Naive thymus-derived CD4-positive, alpha-beta T cell (primary cell): ENCODE measurements at places on chromosomes 3 and 15.
A peak's percentile ranks its signal among the peaks of the same experiment; 100 is the strongest.

GRCh38 chr15:98658831-98659699 lies 10.7 kb downstream of the IGF1R start:
- peaks cover 23% of the 10 kb centered on the region for H3K4me1 ChIP-seq
- peak; percentile 52 for DNase-seq
- H3K36me3 ChIP-seq = no peaks in the 10 kb centered on the region
- no peaks in the 10 kb centered on the region for H3K27me3 ChIP-seq
- no peak overlapping the region for H3K4me3 ChIP-seq

- no peaks in the 10 kb centered on the region for H3K4me1 ChIP-seq
- no peak overlapping the region for H3K4me3 ChIP-seq
- H3K36me3 ChIP-seq = no peaks in the 10 kb centered on the region
- no peak overlapping the region for H3K27ac ChIP-seq
- no peak for DNase-seq
These were observed 4.3 kb downstream of the DNASE1L3 start for GRCh38 chr3:58206406-58207011.

- H3K36me3 ChIP-seq = no peaks in the 10 kb centered on the region
- H3K4me1 ChIP-seq = no peaks in the 10 kb centered on the region
- DNase-seq = no peak
- H3K27ac ChIP-seq = no peak overlapping the region
These were observed 7.8 kb downstream of the FEZF2 start for GRCh38 chr3:62365391-62366125.

DNA sequence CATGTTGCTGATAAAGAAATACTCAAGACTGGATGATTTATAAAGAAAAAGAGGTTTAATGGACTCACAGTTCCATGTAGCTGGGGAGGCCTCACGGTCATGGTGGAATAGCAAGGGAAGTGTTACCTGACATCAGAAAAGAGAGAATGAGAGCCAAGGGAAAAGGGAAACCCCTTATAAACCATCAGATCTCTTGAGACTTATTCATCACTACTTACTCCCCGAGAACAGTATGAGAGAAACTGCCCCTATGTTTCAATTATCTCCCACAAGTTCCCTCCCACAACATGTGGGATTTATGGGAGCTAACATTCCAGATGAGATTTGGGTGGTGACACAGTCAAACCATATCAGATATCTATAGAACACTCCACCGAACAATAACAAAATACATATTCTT lies 904.6 kb downstream of the PDCD6IP start:
- no peaks in the 10 kb centered on the region for H3K4me1 ChIP-seq
- no peak overlapping the region for H3K4me3 ChIP-seq
- DNase-seq = no peak
- no peak overlapping the region for H3K27ac ChIP-seq
- no peaks in the 10 kb centered on the region for H3K36me3 ChIP-seq

- H3K27ac ChIP-seq = no peak overlapping the region
- H3K36me3 ChIP-seq = no peaks in the 10 kb centered on the region
- peak; percentile 38 for DNase-seq
- no peaks in the 10 kb centered on the region for H3K27me3 ChIP-seq
- no peak overlapping the region for H3K4me3 ChIP-seq
- no peaks in the 10 kb centered on the region for H3K4me1 ChIP-seq
These were observed 182.4 kb downstream of the SHQ1 start for GRCh38 chr3:72665701-72666446.

GRCh38 chr3:88957711-88958439 lies 149.5 kb upstream of the EPHA3 start:
- no peaks in the 10 kb centered on the region for H3K36me3 ChIP-seq
- no peaks in the 10 kb centered on the region for H3K27me3 ChIP-seq
- H3K4me3 ChIP-seq = no peak overlapping the region
- no peak for DNase-seq
- H3K27ac ChIP-seq = no peak overlapping the region

- H3K4me3 ChIP-seq = no peak overlapping the region
- DNase-seq = no peak
- no peaks in the 10 kb centered on the region for H3K4me1 ChIP-seq
- H3K27me3 ChIP-seq = no peaks in the 10 kb centered on the region
- no peak overlapping the region for H3K27ac ChIP-seq
- peaks cover 50% of the 10 kb centered on the region for H3K36me3 ChIP-seq
These were observed 8.2 kb downstream of the DPP8 start for GRCh38 chr15:65509321-65509720.

DNA sequence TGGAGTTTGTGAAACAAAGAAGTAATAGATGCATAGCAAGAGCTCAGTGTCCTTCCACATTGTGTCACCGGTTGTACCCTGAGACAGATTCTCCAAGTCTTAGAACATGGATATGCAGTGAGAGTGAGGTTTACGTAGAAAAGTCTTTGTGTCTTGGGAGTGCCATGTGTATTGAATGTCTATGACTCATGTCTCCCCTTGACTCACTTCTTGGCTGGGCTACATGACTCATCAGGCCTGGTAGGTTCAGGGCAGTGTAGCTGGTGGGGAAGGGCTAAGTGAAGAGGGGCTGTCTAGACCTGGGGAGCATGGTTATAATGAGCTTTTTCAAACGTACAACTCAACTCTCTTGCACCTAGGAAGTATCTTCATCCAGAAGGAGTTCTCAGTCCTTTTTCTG lies 167.4 kb downstream of the GAP43 start:
- H3K27me3 ChIP-seq = no peaks in the 10 kb centered on the region
- no peak overlapping the region for H3K4me3 ChIP-seq

GRCh38 chr15:26037369-26037768 lies 174.2 kb upstream of the ATP10A start:
- no peaks in the 10 kb centered on the region for H3K4me1 ChIP-seq
- no peaks in the 10 kb centered on the region for H3K36me3 ChIP-seq
- no peak for DNase-seq
- no peak overlapping the region for H3K4me3 ChIP-seq
- no peaks in the 10 kb centered on the region for H3K27me3 ChIP-seq

DNA sequence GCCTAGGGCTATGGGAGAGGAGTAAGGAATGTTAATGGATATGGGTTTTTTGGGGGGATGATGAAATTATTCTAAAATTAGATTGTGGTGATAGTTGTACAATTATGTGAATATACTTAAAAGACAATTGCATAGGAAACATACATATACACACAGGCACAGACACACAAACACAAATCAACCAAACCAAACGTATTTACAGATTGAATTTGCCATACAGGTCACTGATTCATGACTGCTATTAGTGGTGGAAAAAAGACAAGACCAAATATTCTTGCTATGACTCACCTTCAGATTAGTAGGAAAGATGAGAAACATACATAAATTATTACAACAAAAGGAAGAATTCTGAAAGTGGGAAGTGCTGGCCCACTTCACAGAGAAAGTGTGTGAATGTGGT lies 85.3 kb downstream of the C3orf38 start:
- no peak overlapping the region for H3K27ac ChIP-seq
- no peaks in the 10 kb centered on the region for H3K27me3 ChIP-seq
- H3K36me3 ChIP-seq = no peaks in the 10 kb centered on the region
- H3K4me3 ChIP-seq = no peak overlapping the region
- no peaks in the 10 kb centered on the region for H3K4me1 ChIP-seq

GRCh38 chr3:105674437-105675065 lies 194.3 kb downstream of the CBLB start:
- H3K4me3 ChIP-seq = no peak overlapping the region
- DNase-seq = no peak
- no peak overlapping the region for H3K27ac ChIP-seq
- no peaks in the 10 kb centered on the region for H3K4me1 ChIP-seq
- H3K36me3 ChIP-seq = peaks cover 32% of the 10 kb centered on the region

DNA sequence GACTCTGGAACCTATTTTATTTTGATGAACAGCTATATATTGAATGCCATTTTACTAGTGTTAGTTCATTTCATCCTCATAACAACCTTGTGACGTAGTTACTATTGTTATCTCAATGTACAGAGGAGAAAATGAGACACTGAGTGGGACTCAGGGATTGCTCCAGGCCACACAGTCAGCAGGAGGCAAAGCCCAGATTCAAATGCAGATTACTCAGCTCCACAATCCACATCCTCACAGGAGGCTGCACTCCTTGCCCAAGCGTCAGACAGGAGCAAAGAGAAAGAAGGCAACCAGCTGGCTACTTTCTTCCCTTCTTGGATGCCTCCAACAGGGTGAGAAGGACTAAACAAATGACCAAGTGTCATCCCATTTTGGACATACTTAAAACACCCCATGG lies 92.0 kb upstream of the CCDC54 start:
- no peaks in the 10 kb centered on the region for H3K27me3 ChIP-seq
- no peaks in the 10 kb centered on the region for H3K36me3 ChIP-seq
- H3K4me1 ChIP-seq = no peaks in the 10 kb centered on the region
- H3K4me3 ChIP-seq = no peak overlapping the region
